Caki2 (cell line): ENCODE measurements at places on chromosomes 5 and 9. TPM values are rescaled to one million over a fixed set of nuclear protein-coding genes. Genes with fewer than 3 reads are reported as not detected.

- DNase-seq = no peak
These were observed 69.7 kb downstream of the GPBP1 start for GRCh38 chr5:57243286-57244137.

- DNase-seq = no peak
These were observed 5.2 kb downstream of the IL13 start for GRCh38 chr5:132662925-132663770.

GRCh38 chr5:106152569-106152968 lies 1518.2 kb downstream of the EFNA5 start:
- DNase-seq = no peak

KIF20A gene
- total RNA-seq = 33.1 and 43.9 TPM in 2 replicates

PPP3R2 gene
- not detected in 2 replicates for total RNA-seq

- DNase-seq = no peak
These were observed 60.0 kb upstream of the IRX1 start for GRCh38 chr5:3535414-3536211.

DNA sequence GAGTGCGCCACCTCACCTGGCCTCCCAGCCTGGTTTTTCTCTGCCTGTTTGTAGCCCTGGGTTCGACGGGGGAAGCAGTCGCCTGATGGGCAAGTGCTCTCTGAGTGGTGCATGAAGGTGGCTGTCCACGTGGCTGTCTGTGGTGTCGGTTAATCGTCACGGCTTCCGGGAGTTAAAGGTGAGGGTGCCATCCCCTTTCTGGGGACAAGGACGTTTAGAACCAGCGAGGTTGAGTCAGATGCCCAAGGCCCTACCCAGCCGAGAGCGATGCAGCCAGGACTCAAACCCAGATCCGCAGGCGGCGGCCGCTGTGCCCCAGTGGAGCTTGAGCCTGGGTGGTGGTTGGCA lies 47.7 kb downstream of the RXRA start:
- DNase-seq = no peak

SLC6A3 gene
- total RNA-seq = not detected in 2 replicates

GRCh38 chr5:9156282-9156681 lies 389.6 kb downstream of the SEMA5A start:
- no peak for DNase-seq
